ENCODE measurements at places on chromosomes 3 and 15. TPM values are rescaled to one million over a fixed set of nuclear protein-coding genes. Genes with fewer than 3 reads are reported as not detected.

DNA sequence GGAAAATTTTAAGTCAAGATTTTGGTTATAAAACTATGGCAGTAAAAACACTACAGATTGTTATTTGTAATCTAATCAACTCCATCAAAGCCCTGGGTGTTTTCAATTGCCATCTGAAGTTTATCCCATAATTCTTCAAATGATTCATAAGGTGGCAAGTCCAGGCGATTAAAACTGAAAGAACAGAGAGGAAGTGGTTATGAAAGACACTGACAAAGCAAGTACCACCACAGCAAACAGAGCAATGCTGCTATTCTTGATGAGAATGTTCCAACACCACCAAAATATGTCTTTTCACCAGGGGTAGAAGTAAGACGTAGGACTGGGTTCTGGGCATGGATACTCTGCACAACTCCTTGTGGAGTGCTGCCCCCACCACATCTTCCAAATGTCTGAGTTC is 86.9 kb upstream of the PRTG start:
- DNase-seq, result no peak

The KLHL18 gene
- 15.0 TPM for polyA plus RNA-seq

GRCh38 chr15:100500226-100500990 is 28.3 kb downstream of the CERS3 start:
- no peak for DNase-seq

GRCh38 chr3:59580499-59580898 is 530.7 kb upstream of the CFAP20DC start:
- DNase-seq, result no peak

- peak; percentile 50 for DNase-seq
Measured at GRCh38 chr15:40054855-40055575, 16.0 kb upstream of the SRP14 start.

The CYP11A1 gene
- 2.0 TPM for polyA plus RNA-seq

The CCDC80 gene
- polyA plus RNA-seq, result 165 TPM

The B4GALT4 gene
- 11.8 TPM for polyA plus RNA-seq

- no peak for DNase-seq
Measured at GRCh38 chr15:62426387-62426956, 261.4 kb upstream of the C2CD4B start.

DNA sequence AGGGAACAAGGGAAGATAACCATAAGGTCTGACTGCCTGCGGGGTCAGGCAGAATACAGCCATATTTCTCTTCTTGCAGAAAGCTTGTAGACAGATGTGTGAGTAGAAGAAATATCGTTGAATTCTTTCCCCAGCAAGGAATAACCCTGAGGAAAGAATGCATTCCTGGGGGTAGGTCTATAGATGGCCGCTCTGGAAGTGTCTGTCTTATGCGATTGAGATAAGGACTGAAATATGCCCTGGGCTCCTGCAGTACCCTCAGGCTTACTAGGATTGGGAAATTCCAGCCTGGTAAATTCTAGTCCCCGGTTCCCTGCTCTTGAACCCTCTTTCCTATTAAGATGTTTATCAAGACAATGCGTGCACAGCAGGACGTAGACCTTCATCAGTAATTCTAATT is 15.8 kb upstream of the SST start:
- no peak for DNase-seq

The TTLL13 gene
- polyA plus RNA-seq, result 0.18 TPM

- DNase-seq, result no peak
Measured at GRCh38 chr3:187947927-187948682, 202.8 kb upstream of the BCL6 start.

DNA sequence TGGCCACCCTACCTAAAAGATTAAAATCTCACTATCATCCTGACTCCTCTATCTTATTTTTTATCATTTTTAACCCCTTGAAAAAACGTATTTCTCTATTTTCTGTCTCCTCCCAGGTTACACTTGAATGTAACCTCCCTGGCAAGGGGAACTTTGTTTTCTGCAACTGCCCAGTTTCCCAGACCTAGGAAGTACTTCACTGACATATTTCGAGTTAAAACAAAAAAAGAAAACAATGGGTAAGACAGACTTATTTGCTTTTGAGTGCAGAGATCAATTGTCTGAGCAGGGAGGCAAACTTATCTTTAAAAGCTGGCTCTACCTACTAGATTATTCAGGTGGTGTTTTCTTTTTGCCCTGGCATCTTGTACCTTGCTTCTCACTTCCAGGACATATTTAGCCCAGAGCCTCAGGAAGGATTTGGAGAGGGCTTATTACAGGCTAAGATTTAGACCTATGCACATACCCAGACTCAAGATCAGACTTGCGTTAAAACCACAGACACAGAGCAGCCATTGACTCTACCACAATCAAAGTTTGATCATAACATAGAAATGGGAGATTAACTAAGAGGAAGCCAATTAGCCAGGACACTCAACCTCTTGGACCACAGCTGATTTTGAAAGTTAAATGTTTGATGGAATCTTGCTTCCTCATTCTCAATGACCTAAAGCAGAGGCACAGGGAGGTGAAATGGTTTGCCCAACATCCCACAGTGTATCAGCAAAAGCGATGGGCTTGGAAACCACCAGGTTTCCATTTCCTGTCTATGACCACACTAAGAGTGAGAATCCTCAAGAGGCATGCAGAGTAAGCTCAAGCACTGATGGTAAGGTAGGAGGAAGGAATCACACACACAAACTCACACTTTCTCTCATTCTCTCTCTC is 169.5 kb upstream of the THBS1 start:
- no peak for DNase-seq

The MINAR1 gene
- polyA plus RNA-seq, result 1.5 TPM

- no peak for DNase-seq
Measured at GRCh38 chr3:189144645-189145044, 27.1 kb upstream of the TPRG1 start.

GRCh38 chr15:47802216-47802615 is 84.9 kb downstream of the SEMA6D start:
- DNase-seq, result no peak

Measured in muscle of back (tissue), 13 donors.